ENCODE measurements at places on chromosomes 5 and 9. TPM values are rescaled to one million over a fixed set of nuclear protein-coding genes. Genes with fewer than 3 reads are reported as not detected.
A peak's percentile ranks its signal among the peaks of the same experiment; 100 is the strongest.

- DNase-seq: no peak
These were observed 7.1 kb downstream of the NEK6 start for GRCh38 chr9:124264823-124265233.

RNF145 gene
- 83.7 TPM for total RNA-seq

PCDHGA10 gene
- total RNA-seq: not detected

DNA sequence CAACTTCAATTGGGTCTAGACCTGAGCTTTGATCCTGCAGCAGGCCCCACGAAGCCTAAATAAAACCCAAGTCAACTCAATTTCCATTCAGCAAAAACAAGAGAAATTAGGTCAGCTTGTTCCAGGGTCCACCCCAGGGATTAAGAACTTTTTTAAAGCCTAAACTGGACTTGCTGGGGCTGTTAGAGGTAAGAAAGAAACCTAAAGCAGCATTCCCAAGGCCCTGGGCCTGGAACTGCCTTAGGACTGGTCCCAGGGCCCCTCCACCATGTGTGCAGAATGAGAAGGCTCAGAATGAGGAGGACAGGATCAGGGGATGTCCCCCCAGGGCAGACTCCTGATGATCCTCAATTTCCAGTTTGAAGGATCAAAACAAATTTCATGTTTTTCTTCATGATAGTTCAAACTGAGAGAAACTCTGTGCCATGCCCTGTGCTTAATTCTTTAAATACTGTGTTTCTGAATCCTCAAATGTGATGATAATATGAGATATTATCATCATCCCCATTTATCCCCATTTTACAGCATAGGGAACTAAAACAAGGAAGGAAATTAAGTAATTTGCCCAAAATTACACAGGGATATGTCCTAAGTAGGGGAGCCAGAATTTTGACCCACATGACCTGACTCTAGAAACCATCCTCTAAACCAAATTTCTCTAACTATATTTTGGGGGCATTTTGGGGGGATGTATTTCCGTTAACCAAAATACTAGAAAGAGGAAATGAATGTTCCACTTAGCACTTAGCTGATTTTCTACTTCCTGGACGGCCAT lies 64.5 kb downstream of the DENND1A start:
- no peak for DNase-seq

DNA sequence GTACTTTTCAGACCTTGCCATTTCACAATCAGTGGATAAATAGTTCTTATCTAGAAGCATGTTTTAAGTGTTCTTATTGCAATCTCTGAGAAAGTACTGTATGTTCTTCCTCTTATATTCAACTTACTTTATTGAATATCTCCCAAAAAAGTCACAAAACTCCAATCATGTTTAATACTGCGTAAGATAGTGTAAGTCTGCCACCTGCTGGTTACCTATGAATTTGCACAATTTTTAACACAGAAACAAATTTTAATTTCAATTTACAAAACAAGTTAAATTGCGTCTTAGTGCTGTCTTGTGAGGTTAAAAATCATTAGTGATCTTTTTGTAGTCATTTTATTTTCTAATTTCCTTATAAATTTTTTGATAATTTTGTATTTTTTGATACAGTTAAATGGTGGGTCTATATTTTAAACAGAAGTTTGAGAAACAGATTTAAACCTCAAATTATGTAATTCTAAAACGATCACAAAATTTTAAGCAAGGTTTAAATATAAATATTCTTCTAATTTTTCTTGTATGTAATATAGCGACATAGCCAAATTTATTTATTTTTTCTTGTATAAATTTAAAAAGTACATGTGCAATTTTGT lies 115.8 kb downstream of the EMB start:
- DNase-seq: no peak

GRCh38 chr9:135797507-135798262 lies 95.7 kb downstream of the KCNT1 start:
- peak; percentile 30 for DNase-seq

DNA sequence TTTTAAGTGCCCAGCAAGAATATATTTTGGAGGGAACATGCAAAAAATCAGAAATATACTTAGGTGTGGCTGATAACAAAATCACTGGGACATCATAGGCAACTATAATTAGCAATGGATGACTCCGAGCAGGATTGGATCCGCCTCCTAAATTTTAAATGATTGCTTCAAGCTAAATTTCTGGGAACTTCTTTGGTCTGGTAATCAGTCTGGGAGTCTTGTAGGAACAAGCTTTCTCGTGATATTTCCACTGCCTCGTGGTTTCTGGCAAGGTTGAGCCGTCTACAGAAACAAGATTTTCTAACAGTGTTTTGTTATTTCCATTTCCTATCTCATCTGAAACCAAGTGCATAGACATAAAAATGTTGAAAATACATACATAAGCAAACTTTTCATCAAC lies 232.6 kb downstream of the BNC2 start:
- DNase-seq: no peak

GRCh38 chr5:158629591-158630312 lies 470.0 kb downstream of the EBF1 start:
- no peak for DNase-seq

DNA sequence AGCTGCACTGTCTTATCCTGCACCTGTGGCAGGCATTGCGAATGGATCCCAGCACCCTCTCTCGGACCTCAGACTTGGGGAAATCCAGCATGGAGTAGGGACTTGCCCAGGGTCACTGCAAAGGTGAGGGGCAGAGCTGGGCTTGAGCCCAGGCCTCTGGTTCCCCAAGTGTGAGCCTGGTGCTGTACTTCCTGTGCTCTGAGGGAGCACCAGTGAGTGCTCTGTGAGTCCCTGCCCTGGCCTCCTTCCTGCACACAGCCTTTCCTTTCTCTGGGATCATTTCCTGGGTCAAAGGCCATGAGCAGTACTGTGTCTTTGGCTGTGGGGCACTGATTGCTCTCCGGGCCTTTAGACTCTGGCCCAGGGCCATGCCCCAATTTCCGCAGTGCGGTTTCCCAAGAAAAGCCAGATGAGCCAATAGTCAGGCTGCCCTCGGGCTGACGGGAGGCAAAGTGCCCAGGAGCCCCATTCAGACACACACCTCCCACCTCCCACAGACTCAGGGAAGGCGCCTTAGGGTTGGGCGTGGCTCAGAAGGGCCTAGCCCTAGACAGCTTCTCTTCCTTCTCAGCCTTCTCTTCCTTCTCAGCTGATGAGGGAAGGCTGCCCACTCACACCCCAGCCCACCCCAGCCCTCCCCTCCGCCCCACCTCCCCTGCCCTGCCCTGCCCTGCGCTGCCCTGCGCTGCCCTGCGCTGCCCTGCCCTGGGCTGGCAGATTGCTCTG lies 23.3 kb upstream of the TRIM14 start:
- no peak for DNase-seq

- no peak for DNase-seq
These were observed 8.0 kb upstream of the CCIN start for GRCh38 chr9:36161187-36161586.

DNA sequence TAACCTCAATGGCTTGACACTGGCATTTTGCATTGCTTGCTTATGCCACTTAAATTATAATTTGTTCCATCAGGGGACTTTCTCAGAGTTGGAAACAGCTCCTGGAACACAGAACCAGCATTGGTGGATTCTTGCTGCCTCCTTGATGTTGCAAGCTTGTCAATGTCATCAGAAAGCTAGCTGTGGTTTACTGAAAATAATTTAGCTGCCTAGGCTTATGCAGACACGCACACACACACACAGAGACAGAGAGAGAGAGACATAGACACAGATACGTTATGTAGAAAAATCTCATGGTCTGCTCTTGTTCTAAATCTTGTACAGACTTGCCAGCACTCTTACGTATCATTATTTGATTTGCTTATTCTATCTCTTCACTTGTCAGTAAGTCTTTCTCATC lies 78.0 kb downstream of the HMHB1 start:
- DNase-seq: no peak

DNA sequence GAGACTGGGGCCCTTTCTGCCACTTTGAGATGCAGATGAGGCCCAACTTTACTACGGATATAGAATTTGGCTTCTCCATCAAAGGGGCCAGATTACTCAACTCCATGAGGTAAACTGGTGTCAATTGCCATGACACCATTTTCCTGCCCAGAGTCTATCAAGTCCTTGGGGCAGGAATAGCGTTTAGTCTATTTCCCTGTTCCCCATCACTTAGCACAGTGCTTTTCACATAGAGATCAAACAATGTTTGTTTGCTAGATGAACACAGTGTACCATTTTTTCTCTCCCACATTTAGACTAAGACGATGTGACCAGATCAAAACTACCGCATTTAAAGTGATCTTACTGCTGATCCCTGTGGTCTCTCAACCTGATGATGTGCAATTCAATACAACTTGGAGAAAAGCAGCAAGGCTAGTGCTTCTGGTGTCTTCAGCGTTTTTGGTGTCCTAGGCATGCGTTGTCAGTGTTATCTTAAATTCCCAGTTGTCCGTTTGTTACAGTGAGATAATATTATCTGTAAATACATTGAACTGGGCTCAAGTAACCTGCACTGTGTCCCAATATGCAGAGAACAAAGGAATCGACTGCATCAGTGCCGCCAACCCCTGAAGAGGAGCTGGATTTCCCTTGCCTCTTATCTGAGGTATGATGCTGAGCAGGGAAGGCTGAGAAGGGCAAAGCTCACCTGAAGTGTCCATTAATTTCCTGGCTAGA lies 446.2 kb downstream of the PLK2 start:
- no peak for DNase-seq

DNA sequence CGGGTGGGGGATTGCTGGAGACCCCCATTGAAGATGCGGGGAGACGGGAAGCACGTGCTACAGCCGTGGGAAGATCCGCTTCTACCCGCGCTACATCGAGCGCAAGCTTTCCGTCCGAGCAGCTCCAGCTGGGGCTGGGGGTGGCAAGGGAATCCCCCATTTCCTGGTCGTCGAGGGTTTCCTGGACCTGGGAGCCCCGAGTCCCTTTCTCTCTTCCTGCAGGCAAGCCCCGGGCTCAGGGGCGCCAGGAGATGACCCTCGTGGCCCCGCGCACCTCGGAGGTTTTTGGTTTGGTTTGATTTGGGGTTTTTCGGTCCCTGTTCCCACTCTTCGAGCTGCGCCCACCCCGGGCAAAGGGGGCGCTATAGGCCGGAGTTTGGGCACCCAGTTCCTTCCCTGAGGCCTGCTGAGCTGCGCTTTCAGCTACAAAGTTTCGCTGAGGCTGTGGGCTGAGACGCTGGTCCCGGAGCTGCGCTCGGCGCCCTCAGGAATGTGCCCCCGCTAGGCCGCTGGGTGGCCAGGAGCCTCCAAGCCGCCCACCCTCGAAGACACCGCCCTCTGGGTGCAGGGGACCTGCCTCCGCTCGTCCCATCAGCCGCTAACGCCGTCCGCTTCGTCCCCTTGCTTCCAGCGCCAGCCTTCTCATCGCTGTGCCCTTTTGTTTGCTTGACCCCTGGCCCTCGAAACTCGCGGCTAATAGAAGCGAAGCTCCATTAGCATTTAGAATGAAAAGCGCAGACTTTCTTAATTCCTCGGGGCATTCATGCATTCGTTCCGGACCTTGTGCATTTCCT lies 2.9 kb downstream of the NR4A3 start:
- peak; percentile 64 for DNase-seq

GRCh38 chr5:109155625-109156024 lies 254.1 kb downstream of the PJA2 start:
- no peak for DNase-seq

- DNase-seq: no peak
These were observed 132.9 kb upstream of the GRHPR start for GRCh38 chr9:37289631-37290030.

GRCh38 chr5:173941758-173942401 lies 47.1 kb upstream of the C5orf47 start:
- DNase-seq: no peak

IFT74 gene
- total RNA-seq: 7.3 TPM

GRCh38 chr5:52811067-52811749 lies 23.5 kb downstream of the ITGA1 start:
- no peak for DNase-seq

- DNase-seq: no peak
These were observed 6.7 kb upstream of the SMIM15 start for GRCh38 chr5:61168951-61169350.

ITGA2 gene
- total RNA-seq: 0.03 TPM

- no peak for DNase-seq
These were observed 57.0 kb downstream of the ADAMTS2 start for GRCh38 chr5:179288101-179288808.

GRCh38 chr5:131640043-131640856 lies 5.2 kb upstream of the RAPGEF6 start:
- peak; percentile 66 for DNase-seq

- DNase-seq: no peak
These were observed 44.9 kb downstream of the PCSK1 start for GRCh38 chr5:96388176-96388575.

- no peak for DNase-seq
These were observed 3.7 kb upstream of the FAM78A start for GRCh38 chr9:131279863-131280570.

PDLIM7 gene
- 6.0 TPM for total RNA-seq

CAMK4 gene
- 202 TPM for total RNA-seq

DNA sequence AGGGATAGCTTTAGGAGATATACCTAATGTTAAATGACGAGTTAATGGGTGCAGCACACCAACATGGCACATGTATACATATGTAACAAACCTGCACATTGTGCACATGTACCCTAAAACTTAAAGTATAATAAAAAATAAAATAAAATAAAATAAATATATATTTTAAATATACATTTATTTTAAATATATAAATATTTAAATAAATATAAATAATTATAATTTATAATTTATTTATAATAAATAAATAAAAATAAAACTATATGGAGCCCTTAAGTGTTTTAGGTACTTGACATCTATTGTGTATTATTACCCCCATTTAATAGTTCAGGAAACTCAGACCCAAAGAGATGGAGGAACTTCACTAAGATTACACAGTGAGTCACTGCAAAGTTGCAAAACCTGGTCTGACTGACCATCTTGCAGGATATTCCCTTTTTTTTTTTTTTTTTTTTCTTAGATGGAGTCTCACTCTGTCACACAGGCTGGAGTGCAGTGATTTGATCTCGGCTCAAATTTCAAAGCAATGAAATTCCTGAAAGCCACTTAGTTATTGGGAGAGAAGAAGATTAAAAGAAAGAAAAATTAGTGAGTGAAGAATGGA lies 5.8 kb upstream of the C5orf52 start:
- DNase-seq: no peak

PCDHB9 gene
- total RNA-seq: not detected

GRCh38 chr9:127572961-127573721 lies 38.9 kb upstream of the STXBP1 start:
- no peak for DNase-seq

DNA sequence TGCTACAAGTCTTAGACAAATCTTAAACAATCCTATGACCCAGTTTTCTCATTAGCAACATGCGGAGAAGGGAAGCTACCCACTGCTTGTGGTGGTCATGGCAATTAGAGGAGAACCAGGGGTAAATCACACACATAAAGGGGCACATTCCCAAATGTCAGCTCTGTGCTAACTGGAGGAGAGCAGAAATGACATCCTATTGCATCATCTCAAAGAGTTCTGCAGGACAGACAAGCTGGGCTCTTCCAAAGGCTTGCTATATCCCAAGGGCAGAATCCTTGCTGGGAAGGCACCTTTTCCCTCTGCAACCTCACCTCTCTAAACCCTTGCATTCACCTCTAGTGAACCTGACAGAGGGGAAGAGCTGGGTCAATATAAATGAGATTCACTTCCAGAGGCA lies 17.0 kb upstream of the WWC1 start:
- DNase-seq: no peak

FOXD4L3 gene
- total RNA-seq: not detected

SPINK6 gene
- total RNA-seq: not detected

Measured in CD4-positive, alpha-beta T cell (primary cell).